Right lung (tissue), 10 donors: ENCODE measurements at places on chromosomes 2 and 18.
A peak's percentile ranks its signal among the peaks of the same experiment; 100 is the strongest.

DNA sequence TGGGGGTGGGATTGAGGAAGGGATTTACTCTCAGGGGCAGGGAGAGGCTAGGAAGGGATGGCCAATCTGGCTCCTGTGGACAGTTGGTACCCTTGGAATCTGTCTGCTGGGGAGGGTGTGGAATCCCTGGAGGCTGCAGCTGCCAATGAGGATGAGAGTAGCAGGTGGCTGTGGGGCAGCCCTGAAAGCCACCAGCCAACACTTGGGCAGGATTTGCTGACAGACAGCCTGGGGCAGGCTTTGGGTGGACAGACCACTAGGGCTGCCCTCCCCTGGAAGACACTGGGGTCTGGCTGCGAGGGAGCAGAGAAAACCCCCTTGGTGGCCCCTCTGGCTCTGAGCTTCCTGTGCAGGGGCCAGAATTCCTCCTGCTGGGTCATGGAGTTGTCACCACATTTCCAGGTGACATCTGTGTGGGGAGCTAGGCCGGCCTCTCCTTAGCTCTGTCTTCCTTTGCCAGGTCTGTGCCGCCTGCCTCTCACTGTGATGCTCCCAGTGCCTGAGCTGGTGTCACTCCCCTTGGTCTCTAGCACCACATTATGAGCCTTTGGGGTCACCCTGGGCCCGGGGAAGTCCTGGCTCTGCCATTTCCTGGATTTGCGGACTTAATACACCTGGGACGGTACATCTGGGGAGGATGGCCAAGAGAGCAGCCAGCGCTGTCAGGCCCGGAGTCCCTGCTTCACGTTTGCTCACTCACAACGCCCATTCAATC lies 13.4 kb upstream of the ARHGEF4 start:
- no peak for DNase-seq

DNA sequence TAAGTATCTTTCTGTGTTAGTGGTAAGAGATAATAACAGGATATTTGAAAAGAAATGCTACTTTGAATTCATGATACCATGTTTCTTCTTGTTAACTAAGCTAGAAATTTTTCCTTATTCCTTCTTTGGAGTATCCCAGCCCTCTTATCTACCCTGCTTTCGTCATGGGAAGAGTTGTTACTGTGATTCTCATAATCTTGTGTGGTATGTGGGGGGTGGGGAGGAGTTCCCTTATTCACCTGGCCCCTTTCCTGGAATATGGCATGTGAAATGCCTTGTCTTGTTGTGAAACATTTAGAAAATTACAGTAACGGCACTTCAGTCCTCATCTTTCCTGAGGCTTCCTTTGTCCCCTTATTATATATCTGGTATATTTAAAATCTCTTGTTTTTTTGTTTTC lies 129.9 kb downstream of the NCOA1 start:
- DNase-seq = no peak

GRCh38 chr2:179226203-179226960 lies 38.2 kb downstream of the SESTD1 start:
- no peak for DNase-seq

GRCh38 chr2:191150600-191151330 lies at the start of gene STAT4:
TSS of gene STAT4 (minus strand) at chr2:191150994. CDS start at chr2:191148203, 2,791 bp downstream.
- DNase-seq = no peak

GRCh38 chr18:59420244-59420643 lies 61.2 kb upstream of the LMAN1 start:
- no peak for DNase-seq

DNA sequence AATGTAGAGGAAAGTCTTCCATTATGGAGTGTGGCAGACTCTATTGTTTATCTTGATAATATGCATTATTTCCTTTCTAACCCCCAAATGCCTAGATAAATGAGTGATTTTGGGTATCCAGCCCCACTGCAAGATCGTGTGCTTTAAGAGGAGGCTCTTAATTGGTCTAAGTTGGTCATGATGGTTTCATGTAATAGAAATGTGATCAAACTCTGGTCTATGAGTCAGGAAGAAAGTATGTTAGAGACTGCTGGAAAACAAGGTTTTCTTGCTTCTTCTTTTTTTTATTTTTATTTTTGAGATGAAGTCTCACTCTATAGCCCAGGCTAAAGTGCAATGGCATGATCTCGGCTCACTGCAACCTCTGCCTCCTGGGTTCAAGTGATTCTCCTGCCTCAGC lies 344.5 kb upstream of the TNP1 start:
- no peak for DNase-seq

DNA sequence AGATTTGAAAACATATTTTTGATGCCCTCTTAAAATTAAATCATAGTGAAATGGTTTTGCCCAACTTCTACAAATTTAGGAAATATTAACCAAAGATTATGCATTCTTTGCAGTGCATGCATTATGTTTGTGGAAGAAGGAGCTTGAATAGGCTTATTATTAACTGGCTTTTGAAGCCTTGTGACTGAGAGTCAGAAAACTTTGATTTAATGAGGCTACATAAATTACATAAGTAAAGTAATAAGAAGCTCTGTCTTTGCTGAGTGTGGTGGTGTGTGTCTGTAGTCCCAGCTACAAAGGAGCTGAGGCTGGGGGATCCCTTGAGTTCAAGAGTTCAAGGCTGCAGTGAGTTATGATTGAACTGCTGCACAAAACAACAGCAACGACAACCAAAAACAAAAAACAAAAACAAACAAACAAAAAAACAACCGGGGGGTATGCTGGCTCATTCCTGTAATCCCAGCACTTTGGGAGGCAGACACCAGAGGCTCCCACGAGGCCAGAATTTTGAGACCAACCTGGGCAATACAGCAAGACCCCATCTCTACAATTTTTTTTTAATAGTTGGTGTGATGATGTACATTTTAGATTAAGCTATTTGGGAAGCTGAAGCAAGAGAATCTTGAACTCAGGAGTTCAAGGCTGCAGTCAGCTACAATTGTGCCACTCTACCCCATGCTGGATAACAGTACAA lies 57.0 kb upstream of the LRRTM4 start:
- DNase-seq = no peak

DNA sequence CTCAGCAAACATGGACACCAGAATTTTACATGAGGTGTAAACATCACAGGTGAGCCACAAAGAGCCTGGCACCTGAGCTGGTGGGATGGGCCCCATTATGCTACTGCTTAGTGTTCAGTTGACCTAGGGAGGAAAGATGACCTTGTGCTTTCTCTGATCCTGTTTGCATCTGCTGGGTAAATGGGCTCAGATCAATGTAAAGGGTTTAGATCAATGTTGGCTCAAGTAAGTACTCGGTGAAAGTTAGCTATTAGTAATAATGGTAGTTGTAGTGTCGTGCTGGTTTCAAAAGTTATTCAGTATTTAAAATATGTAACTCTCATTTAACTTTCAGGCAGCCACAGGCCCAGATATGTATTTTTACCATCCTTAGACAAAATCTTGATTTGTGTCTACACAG lies 19.8 kb downstream of the ABHD3 start:
- no peak for DNase-seq

GRCh38 chr18:76558881-76559667 lies 64.0 kb upstream of the ZNF516 start:
- DNase-seq = no peak

DNA sequence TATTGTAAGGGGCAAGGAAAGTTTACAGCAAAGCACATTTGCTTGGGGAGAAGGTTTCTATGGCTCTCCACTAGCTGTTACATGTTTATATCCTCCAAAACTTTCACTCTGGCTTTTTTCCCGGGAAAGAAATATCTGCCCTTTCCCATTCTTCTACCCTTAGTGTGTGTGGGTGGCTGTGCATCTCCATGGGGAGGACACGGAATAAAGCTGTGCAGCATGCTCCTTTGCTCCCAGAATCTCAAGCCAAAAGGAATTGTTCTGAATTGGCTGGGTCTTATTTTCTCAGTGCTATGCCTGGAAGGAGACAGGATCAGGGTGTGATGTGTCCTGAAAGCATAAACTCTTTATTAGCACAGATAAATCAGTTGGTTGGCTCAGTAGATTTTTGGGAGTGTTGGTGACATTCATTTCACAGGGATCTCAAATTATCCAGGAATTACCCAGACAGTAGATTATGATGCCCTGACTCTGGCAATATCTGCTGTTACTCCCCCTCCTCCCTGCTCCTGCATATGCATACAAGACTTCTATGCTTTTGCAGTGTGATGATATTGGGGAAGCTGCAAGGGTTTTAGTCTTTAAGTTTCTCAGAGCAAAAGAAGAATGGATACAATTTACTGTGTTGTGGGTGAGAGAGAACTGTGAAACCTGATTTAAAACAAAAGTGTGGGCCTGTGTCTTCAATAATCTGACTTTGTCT lies 63.1 kb downstream of the PARD3B start:
- peak; percentile 71 for DNase-seq

DNA sequence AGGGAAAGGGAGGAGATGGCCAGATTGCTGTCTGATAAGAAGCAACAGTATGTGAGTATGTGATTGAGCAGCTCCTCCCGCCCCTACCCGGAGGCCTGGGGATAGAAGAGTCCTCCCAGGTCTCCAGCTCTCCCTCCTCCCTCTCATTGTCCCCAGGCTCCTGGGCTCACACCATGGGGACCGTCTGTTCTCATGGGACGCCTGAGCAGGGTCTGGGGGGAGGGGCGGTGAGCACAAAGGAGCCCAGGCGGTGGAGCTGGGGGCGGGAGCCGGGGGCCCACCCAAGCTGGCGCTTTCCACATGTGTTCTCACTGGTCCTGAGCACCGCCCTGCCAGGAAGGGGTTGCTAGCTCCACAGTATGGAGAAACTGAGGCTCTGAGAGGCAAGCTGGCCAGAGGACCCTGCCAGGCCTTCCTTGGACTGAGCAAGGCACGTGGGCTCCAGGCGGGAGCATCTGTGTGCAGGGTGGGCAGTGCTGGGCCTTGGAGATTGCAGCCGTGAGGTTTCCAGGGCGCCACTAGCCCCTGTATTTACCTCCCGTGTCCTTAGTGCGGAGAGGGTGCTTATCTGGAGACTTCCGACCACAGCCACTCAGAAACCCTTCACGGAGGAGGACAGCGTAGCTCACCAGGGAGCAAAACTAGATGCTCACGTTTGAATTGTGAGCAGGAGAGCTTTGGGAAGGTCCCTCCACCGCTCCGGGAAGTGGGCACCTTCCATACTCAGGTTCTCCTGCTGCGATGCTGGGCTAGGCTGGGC lies 37.4 kb downstream of the PDIA6 start:
- DNase-seq = no peak
